Breast epithelium (tissue), 4 donors: ENCODE measurements at places on chromosomes 4 and X.

DNA sequence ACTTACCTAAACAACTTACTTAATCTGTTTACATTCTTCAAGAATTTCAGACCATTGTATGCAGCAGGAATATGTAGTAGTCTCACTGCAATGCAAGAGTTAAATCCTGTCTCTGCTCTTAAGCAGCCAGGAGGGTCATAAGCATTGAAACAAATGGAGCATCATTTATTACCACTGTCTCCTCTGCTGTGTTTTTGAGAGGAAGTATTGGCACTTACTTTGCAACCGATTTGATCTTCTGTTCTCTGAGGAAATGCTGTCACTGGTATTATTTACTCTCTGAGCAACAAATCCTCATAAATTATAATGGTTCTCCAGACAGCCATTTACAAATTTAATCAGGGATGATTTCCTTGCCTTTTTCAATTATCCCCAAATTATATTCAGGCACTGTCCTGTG lies 1367.1 kb downstream of the STIM2 start:
- DNase-seq, result no peak

GRCh38 chrX:44829832-44830231 lies 14.0 kb upstream of the DUSP21 start:
- no peak for DNase-seq

DNA sequence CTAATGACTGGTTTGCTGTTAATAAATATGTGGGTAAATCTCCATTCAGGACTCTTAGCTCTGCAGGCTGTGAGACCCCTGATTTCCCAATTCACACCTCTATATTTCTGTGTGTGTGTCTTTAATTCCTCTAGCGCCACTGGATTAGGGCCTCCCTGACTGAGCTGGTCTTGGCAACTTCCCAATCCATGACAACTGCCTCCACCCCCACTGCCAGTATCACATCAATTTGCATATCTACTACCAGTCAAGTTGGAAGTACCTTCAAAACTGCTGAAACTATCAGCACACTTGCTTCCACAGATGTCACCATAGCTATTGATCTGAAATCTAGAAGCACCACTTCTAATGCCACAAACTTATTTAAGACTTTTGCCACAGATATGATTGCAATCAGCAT lies 27.6 kb downstream of the OPRPN start:
- no peak for DNase-seq

- DNase-seq, result no peak
Measured at GRCh38 chr4:182629096-182629495, 288.1 kb downstream of the DCTD start.

- DNase-seq, result no peak
Measured at GRCh38 chrX:80765220-80765625, 44.5 kb downstream of the BRWD3 start.

- no peak for DNase-seq
Measured at GRCh38 chr4:40953283-40954087, 203.7 kb downstream of the NSUN7 start.

GRCh38 chr4:79211490-79211889 lies 114.4 kb downstream of the NAA11 start:
- DNase-seq, result no peak

DNA sequence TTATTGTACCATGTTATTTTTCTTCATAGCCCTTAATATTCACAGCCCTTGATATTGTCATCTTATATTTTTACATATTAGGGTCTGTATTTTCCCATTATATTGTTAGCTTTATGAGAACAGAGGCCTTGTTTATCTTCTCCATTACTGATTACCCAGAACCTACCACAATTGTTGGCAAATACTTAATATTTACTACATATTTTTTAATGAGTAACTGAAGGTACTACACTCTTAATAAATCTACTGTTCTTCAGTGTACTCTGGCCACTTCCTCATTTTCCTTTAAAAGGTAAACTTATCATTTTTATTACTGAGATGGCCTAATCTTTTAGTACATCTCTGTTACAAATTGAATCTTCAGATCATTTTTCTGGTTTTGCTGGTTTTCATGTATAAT lies 133.5 kb downstream of the COL4A5 start:
- no peak for DNase-seq
